ENCODE measurements at places on chromosomes 1 and 21.

GRCh38 chr1:80385650-80386049 lies 1379.1 kb upstream of the ADGRL4 start:
- DNase-seq = no peak

DNA sequence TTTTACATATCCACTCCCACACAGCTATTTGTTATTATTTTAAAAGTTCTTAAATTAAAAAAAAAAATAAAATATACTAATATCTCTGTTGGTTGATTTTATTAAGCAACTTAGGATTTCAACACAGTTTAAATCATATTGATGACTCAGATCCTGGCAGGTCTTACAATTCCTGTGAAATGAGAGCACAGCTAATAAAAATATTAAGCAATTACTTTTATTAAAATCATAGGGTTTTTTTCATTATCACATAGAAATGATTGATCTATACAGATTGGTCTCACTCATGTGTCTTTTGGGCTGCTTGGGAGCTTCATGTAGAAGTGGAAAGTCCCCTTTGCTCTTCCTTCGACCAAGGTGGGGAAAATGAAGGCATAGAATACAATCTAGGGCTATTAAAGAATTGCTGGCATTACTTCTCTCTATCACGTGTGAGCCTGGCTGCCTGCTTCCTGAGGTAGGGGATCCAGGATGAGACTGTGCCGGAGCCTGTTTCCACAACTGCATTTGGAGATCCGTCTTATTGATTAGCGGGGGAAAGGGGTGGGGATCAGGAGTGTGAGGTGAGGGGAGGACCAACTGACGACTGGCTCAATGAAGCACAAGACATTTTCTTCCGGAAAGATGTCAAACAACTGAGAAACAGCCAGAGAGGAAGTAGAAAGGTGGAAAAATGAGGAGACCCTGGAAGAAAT lies 858.0 kb downstream of the USP25 start:
- DNase-seq = no peak

- no peak for DNase-seq
These were observed 88.1 kb upstream of the RUNX3 start for GRCh38 chr1:25018110-25018735.

DNA sequence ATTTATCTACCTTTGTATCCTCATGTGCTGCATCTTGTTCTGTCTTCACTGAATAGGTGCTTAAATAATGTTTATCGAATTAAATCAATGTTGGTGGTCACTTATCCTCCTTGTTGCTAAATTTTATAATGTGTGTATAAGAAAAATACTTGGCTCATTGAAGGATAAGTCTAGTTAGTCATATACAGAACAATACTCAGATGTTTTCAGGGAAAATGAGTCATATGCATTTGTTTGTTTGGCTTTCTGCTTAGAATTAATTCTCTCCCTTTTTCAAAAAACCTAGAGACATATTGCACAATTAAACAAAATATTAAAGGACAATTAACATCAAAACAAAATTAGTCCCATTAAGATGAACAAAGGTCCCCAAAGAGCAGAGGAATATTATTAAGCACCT lies 89.0 kb downstream of the UBE2U start:
- DNase-seq = no peak

DNA sequence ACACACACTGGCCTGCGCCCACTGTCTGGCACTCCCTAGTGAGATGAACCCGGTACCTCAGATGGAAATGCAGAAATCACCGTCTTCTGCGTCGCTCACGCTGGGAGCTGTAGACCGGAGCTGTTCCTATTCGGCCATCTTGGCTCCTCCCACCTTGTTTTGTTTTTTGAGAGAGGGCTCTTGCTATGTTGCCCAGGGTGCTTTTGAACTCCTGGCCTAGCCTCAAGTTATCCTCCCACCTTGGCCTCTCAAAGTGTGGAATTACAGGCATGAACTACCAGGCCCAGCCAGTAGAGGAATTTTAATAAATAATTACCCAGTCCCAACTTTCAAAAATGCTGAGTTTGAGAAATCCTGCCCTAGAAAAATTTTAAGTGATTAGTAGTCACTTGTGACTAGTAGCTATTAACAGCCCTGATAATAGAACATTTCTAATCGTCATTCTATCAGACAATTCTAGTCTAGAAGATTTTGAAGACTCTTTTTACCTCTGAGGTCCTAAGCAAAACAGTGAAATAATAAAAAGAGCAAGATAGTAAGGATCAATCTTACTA lies 30.9 kb upstream of the SLC35D1 start:
- peak; percentile 6 for DNase-seq

- peak; percentile 56 for DNase-seq
These were observed 3.2 kb upstream of the SAMD13 start for GRCh38 chr1:84298328-84298683.

DNA sequence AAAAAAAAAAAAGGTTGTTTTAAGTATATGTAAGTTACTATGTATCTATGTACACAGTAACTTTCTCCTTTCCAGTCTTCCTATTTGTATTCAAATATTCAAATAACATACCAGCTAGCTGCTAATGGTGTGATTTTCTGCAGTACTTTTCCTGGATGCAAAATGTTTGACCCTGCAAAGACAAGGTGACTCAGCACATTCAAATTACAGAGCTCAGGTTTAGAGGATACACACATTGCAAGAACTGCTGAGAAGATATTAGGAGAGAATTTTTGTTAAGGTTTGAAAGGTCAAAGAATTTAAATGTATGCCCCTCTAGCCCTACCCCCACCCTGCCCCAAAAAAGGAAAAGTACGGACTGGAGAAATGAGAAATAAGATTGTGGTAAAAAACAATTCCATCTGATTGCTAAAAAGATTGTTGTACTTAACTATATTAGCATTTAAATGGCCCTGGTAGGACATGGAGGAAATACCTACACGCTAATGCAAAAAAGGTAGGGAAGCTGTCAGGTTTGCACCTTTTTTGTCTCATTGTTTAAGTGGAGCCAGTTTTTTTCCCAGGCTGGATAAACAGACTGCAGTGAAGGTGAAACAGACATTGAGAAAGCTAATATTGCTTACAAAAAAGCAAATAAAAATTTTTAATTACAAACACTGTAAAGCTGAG lies 45.6 kb downstream of the ZNF281 start:
- DNase-seq = no peak

DNA sequence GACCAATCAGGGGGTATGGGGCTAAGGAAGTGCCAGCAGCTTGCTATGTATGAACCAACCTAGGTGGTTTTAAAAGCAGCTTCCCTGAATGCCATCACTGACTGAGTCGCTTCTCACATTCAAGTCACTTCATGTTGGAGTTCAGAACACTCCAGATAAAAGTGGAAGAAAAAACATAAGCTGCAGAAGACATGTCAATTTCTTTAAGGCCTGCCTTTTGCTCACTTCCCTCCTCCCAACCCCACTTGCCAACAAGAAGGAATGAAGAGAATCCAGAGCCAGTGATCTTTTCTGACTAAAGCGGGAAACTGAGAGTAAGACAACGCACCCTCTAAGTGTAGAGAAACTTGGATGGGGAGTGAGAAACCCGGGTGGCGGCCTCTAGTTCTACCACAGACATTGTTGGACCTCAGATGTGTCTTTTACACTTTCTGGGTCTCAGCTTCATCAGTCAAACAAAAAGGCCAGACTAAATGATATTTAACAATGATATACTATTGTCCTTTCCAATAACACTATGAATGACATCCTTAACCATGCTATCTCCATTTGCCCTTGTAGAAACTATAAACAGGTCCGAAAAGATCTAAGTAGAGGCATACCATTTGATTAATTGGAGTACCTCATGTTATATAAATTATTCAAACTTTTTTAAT lies 54.1 kb downstream of the LUZP1 start:
- no peak for DNase-seq

- peak; percentile 5 for DNase-seq
These were observed 14.0 kb downstream of the MX2 start for GRCh38 chr21:41375875-41376274.

- peak; percentile 63 for DNase-seq
These were observed 8.6 kb downstream of the FMOD start for GRCh38 chr1:203342192-203342940.

DNA sequence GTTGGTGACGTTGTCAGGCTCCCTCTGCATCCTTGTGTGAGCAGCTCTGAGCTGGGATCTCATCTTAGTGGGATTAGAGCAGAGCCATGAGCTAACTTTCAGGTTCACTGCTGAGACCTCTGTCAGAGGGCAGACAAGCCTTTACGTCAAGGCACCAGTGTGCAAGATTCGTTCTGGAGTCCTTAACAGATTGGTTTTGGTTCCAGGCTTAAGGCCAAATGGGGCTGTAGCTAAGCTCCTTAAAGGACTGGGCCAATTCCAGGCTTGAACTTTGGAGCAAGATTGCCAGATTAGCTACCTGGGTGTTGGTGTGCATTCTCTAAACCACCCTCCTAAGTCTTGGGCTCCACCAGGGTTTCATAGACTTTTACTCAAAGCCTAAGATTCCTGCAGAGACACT lies 52.6 kb upstream of the PDC start:
- DNase-seq = no peak

- no peak for DNase-seq
These were observed 66.1 kb upstream of the ADAM30 start for GRCh38 chr1:119962296-119962968.

- DNase-seq = no peak
These were observed 59.6 kb downstream of the RUNX1 start for GRCh38 chr21:34989337-34990151.

DNA sequence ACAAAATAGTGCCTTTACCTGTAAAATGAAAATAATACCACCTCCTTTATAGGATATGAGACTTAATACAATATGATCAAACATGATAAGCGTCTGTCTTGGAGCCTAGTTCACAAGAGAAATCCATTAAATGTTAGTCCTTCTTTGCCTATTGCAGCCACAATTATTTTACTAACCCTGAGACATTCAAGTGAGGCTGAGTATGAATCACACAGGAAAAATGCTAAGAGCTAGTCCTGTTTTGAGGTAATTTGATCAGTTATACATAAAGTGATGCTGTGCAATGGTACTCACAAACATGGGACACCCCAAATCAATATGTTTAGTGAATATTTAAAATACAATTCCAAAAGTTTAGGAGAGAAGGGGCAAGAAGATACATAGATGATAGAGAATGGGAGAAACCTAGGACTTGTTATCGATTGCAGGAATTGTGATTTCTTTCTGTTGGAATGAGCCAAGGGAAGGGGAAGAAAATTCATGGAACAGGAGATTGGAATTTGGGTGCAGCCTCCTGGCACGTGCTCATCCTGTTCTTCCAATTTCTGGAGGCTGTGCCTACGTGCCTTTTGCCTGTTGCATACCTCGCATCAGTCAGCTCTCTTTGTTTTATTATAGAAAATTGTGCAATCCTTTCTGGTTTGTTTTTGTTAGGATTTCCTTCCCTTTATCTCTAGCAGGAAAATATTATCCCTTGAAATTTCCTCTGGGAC lies 39.9 kb upstream of the BACH1 start:
- no peak for DNase-seq

DNA sequence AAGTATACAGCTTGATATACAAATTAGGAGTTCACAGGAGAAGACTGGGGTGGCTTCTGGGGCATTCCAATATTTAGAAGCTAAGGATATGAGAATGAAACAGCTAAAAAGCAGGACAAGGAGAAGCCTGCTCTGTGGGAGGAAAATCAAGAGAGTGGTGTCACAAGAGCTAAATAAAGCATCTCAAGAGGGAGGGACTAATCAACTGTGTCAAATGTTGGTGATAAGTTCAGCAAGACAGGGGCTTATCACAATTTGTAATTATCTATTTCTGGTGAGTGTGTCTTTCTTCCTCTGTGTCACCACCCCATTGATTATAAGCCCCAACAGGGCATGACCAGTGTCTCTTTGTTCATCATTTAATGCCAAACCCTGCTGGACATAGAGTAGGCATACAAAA lies 295.8 kb upstream of the DUSP10 start:
- DNase-seq = no peak

GRCh38 chr1:34262921-34263320 lies 86.2 kb downstream of the C1orf94 start:
- DNase-seq = no peak
